ENCODE measurements at places on chromosomes 5 and 9.

- no peak for DNase-seq
These were observed 24.4 kb downstream of the RNF145 start for GRCh38 chr5:159184858-159185381.

DNA sequence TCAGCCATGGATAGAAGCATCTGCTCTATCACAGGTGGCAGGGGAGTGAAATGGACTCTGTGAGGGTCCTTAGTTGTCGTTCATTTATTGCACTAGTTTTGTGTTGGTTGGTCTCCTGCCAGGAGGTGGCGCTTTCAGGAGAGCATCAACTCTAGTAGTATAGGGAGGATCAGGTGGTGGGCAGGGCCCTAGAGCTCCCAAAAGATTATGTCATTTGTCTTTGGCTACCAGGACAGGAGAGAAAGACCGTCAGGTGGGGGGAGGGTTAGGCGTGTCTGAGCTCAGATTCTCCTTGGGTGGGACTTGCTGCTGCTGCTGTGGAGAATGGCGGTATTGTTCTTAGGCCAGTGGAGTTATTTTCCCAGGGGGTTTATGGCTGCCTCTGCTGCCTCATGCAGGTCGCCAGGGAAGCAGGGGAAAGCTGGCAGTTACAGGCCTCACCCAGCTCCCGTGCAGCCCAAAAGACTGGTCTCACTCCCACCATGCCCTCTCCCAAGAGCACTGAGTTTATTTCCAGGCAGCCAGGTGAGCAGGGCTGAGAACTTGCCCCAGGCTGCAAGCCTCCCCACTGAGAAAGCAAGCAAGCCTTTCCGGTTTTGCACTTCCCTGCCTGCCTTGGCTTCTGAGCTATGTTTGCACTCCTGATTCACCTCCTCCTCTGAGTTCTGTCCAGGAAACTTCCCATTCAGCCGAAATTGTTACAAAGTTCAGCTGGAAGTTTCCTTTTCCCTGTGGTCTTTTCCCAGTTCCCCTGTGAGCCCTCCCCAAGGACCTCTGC, 317.3 kb downstream of the TAF11L14 start:
- no peak for DNase-seq

DNA sequence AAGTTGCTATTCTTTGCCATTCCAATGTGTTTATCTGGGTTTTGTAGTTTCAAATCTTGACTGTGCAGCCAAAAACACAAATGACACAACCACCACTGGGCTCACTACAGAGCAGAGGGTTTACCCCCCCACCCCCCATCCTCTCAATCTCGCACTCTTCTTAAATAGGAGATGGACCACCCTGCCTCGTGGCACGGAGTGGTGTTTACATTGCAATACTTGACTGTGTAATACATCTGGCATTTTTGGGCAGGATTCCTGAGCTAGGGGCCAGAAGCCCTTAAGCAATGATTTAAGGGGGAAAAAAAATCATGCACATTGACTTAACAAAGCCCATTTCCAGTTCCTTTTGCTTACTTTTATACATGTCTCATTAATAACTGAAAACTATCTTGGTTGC, 19.0 kb downstream of the PTCH1 start:
- DNase-seq: no peak

DNA sequence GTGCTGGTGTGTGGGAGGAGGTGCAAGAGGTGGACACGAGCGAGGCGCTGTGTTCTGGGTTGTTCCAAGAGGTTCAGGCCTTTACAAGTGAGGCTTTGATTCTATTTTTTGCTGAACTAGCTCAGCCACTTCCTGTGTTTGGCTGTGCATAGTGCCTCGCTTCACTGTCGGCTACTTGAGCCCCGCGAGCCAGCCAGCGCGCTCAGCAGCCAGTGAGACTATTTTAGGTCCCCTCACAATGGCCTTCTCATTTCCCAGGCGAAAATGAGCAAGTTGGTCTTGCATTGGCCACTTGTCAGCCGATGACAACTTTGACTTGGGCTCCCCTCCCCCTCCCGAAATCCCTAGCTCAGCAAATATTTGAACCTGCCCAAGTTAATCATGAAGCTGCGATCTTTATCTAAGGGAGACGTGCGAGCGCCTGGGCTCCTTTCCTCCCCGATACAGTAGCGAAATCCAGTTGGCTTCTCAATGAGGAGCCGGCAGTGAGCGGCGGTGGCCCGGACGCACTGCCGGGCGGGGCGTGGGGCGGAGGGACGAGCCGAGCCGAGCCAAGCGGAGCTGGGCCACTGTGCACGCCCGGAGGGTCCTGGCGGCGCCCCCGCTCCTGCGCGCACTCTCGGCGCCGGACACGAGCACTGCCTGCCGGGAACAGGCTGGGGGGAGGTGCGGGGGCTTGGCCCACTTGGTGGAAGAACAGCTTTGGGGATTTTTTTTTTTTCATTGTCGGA, 72.6 kb downstream of the PIK3R1 start:
- DNase-seq: peak; percentile 33

DNA sequence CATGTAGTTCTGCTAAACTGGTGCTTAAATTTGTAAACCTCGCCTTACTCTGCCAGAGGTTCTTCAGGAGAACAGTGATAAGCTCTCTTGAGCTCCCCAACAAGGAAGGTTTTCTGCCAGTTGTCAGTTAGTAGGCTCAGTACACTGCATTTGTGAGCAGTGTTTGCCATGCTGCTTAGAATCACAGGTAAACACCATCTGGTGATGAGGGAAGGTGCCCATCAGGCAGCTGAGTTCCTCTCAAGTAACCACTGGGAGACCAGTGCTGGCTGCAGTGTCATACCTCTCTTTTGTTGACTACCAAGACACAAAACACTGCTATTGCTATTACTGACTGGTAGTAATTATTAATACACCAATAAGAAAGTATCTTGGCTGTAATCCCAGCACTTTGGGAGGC, 186.2 kb upstream of the OTULINL start:
- DNase-seq: no peak
